ENCODE measurements at places on chromosomes 7 and 10.

GRCh38 chr10:11631890-11632587, 20.6 kb upstream of the USP6NL start:
- H3K27ac ChIP-seq = no peak overlapping the region
- H3K27me3 ChIP-seq = peaks cover 16% of the 10 kb centered on the region
- H3K4me3 ChIP-seq = peak overlapping the region; percentile 9
- H3K36me3 ChIP-seq = no peaks in the 10 kb centered on the region
- no peaks in the 10 kb centered on the region for H3K4me1 ChIP-seq

- no peak for DNase-seq
These were observed 154.8 kb downstream of the TNS3 start for GRCh38 chr7:47427051-47427643.

GRCh38 chr10:61076572-61077114, 132.7 kb upstream of the RHOBTB1 start:
- H3K4me3 ChIP-seq = no peak overlapping the region
- no peaks in the 10 kb centered on the region for H3K27me3 ChIP-seq
- no peak overlapping the region for H3K27ac ChIP-seq
- no peaks in the 10 kb centered on the region for H3K36me3 ChIP-seq
- no peaks in the 10 kb centered on the region for H3K4me1 ChIP-seq

GRCh38 chr7:12741951-12742575, 54.6 kb downstream of the ARL4A start:
- no peak for DNase-seq
- H3K4me1 ChIP-seq = peaks cover 12% of the 10 kb centered on the region
- H3K27ac ChIP-seq = no peak overlapping the region
- H3K27me3 ChIP-seq = no peaks in the 10 kb centered on the region

DNA sequence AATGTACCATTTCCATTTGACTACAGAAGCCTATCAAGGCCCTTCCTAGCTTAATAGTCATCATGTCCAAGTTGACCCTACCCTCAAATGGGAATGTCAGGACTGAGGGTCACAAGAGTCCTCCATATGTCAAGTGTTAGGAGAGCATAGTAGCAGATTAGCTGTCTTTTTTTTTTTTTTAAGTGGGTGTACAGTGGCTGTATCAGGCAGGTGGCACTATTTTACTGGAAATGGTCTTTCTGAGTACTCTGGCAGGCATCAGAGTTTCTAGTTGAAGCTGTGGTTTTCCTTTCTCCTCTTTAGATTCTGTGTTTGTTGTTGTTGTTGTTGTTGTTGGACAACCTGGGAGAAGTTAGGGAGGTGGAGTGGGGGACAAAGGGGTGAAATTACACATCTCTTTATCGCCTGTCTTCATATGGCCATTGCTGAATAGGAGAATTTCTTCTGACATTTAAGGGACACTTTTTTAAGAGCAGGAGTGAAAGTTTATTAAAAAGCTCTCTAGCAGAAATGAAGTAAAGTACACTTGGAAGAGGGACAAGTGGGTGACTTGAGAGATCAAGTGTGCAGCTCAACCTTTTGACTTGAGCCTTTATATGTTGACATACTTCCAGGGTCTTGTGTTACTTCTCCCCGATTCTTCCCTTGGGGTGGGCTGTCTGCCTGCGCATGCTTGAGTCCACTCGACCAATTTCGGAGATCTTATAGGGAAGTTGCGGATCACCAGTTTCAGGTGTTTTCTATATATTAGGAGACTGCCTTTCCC, 104.1 kb upstream of the FOXP2 start:
- H3K27ac ChIP-seq = no peak overlapping the region
- H3K36me3 ChIP-seq = no peaks in the 10 kb centered on the region
- H3K4me1 ChIP-seq = no peaks in the 10 kb centered on the region

DNA sequence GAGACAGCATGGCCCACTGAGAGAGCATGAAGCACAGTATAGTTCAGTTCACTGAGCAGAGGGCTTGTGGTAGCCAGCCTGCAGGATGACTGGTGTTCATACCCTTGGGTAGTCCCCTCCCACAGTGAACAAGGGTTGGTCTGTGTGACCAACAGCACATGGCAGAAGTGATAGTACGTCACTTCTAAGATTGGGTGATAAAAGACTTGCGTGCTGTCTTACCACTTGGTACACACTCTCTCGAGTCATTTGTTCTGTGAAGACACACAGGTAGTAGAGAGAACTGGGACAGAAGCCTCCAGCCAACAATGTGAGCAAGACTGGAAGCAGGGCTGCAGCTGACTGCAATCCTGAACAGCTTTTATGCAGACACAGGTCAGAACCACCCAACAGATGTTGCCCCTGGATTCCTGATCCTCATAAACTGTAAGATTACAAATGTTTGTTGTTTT, 14.6 kb downstream of the EPC1 start:
- H3K4me1 ChIP-seq = peaks cover 76% of the 10 kb centered on the region
- H3K27ac ChIP-seq = peak overlapping the region; percentile 28
- no peak overlapping the region for H3K4me3 ChIP-seq

GRCh38 chr10:33579996-33580395, 245.5 kb upstream of the NRP1 start:
- peaks cover 16% of the 10 kb centered on the region for H3K27me3 ChIP-seq
- H3K4me3 ChIP-seq = no peak overlapping the region
- H3K36me3 ChIP-seq = no peaks in the 10 kb centered on the region
- no peak overlapping the region for H3K27ac ChIP-seq
- peaks cover 10% of the 10 kb centered on the region for H3K4me1 ChIP-seq
- no peak for DNase-seq

GRCh38 chr10:48399551-48399950, 93.1 kb downstream of the MAPK8 start:
- H3K27me3 ChIP-seq = peaks cover 2% of the 10 kb centered on the region
- peak overlapping the region; percentile 38 for H3K4me3 ChIP-seq
- peak overlapping the region; percentile 74 for H3K27ac ChIP-seq
- DNase-seq = no peak
- peaks cover 42% of the 10 kb centered on the region for H3K4me1 ChIP-seq
- H3K36me3 ChIP-seq = peaks cover 1% of the 10 kb centered on the region

- H3K4me3 ChIP-seq = no peak overlapping the region
- H3K27ac ChIP-seq = no peak overlapping the region
- H3K4me1 ChIP-seq = peaks cover under 1% of the 10 kb centered on the region
- peaks cover 2% of the 10 kb centered on the region for H3K27me3 ChIP-seq
- DNase-seq = no peak
These were observed 386.7 kb upstream of the LRRN3 start for GRCh38 chr7:110704225-110704624.

DNA sequence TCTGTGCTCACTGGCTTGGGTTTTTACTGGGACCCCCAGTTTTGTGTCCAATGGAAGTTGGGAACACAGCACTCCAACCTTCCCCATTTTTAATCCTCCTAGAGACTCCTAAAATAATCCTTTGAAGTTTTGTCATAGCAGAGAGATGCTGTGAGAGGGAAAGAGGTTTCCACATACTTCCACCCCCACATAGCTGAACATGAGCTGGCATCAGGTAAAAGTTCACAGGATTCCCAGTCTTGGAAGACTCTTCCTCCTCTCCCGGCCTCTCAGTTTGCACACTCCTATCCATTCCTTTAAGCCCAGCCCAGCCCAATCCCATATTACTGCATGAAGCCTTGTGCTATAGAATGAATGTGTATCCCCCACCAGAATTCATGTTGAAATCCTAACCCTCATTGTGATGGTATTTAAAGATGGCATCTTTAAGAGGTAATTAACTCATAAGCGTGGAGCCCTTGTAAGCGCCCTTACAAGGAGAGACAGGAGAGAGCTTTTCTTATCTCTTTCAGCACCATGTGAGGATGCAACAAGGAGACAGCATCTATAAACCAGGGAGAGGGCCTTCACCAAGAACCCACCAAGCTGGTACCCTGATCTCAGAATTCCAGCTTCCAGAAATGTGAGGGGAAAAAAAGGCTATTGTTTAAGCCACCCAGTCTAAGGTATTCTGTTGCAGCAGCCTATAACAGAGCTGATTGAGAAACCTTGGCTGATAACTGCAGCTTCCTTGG, 22.4 kb downstream of the GRM8 start:
- H3K4me3 ChIP-seq = no peak overlapping the region
- no peaks in the 10 kb centered on the region for H3K36me3 ChIP-seq
- no peaks in the 10 kb centered on the region for H3K27me3 ChIP-seq
- no peaks in the 10 kb centered on the region for H3K4me1 ChIP-seq
- no peak overlapping the region for H3K27ac ChIP-seq

- H3K27ac ChIP-seq = no peak overlapping the region
- no peak overlapping the region for H3K4me3 ChIP-seq
- no peaks in the 10 kb centered on the region for H3K36me3 ChIP-seq
- DNase-seq = no peak
These were observed 39.2 kb upstream of the FEZF1 start for GRCh38 chr7:122343601-122344302.

- peaks cover 6% of the 10 kb centered on the region for H3K36me3 ChIP-seq
- no peak for DNase-seq
- no peak overlapping the region for H3K27ac ChIP-seq
- H3K27me3 ChIP-seq = peaks cover 5% of the 10 kb centered on the region
- H3K4me3 ChIP-seq = no peak overlapping the region
These were observed 98.2 kb downstream of the GLRX3 start for GRCh38 chr10:130234171-130234965.

GRCh38 chr7:43054052-43054722, 58.3 kb upstream of the HECW1 start:
- H3K27me3 ChIP-seq = peaks cover 25% of the 10 kb centered on the region
- H3K27ac ChIP-seq = no peak overlapping the region
- no peaks in the 10 kb centered on the region for H3K4me1 ChIP-seq
- 0 out of 2 replicates have a peak, but pooled peaks cover 7% of the 10 kb centered on the region for H3K36me3 ChIP-seq

DNA sequence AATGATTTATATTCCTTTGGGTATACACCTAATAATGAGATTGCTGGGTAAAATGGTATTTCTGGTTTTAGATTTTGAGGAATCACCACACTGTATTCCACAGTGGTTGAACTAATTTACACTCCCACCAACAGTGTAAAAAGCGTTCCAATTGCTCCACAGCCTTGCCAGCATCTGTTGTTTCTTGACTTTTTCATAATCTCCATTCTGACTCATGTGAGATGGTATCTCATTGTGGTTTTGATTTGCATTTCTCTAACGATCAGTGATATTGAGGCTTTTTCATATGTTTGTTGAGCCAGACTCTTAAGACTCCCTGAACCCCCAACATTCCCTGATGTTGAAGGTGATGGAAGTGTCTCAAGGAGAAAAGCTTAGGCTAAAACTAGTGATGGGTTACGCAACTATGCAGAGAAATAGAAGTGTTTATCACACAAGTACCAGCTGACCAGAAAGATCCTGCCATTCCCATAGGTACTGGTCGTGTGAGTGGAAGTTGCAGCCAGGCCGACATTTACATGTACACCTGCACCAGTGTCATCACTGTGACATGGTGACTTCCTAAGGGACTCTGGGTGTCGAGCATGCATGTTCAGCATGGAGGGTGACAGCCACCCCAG, 711.2 kb upstream of the NRP1 start:
- H3K4me1 ChIP-seq = peaks cover 13% of the 10 kb centered on the region
- DNase-seq = peak; percentile 47
- no peak overlapping the region for H3K27ac ChIP-seq
- H3K36me3 ChIP-seq = no peaks in the 10 kb centered on the region

GRCh38 chr7:112788778-112789343, 1.3 kb downstream of the TMEM168 start:
- no peak for DNase-seq
- peaks cover 1% of the 10 kb centered on the region for H3K27me3 ChIP-seq
- peak overlapping the region; percentile 97 for H3K4me3 ChIP-seq
- H3K27ac ChIP-seq = peak overlapping the region; percentile 93

DNA sequence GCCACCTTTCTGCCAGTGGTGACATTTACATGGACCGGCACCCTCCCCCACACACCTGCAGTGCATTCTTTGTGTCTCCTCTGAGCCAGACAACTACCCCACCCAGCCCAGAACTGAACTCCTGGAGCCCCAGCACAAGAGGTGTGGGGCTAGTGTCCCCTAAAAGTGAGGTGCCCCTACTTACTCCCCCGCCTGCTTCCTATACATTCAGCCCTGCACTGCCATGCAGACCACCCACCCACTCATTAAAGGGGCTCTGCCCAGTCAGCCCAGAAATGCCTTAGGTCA, 1.9 kb downstream of the SAP25 start:
- H3K4me3 ChIP-seq = no peak overlapping the region
- H3K4me1 ChIP-seq = peaks cover 12% of the 10 kb centered on the region
- H3K27ac ChIP-seq = no peak overlapping the region
- peaks cover 19% of the 10 kb centered on the region for H3K27me3 ChIP-seq

DNA sequence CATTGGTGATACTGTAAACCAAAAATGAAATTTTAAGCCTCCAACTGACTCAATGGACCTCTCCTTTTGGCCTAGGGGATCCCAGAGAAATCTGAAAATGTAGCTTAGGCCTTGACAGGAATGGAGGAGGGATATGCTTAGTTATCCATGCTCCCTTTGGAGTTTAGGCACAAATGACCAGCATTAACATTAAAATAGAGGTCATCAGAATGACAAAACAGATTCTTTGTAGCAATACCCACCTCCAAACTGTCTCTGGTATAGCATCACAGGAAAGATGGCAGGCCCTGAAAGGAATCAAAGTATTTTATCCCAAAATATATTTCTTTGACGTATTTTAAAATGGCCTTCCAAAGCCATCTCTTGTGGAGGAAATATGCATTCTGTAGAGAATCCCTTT, 39.1 kb upstream of the LRRN3 start:
- peaks cover 16% of the 10 kb centered on the region for H3K4me1 ChIP-seq
- no peak overlapping the region for H3K27ac ChIP-seq
- H3K27me3 ChIP-seq = no peaks in the 10 kb centered on the region
- no peaks in the 10 kb centered on the region for H3K36me3 ChIP-seq

DNA sequence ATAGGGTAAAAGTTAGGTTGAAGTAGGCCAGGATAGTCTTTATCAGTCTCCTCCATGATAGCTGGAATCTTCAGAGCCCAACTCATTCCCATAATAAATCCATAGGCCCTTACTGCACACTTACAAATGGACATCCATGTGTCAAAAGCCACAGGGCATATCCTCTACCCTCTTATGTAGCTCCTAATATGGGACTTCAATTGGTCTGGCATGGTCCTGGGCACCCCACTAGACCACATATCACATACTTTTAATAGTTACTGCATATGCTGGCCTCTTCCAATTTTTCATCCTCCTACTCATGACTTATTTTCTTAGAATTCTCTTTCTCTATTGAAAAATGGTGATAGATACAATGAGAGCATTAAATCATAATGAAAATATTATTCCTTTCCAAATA, 169.3 kb downstream of the MAGI2 start:
- peaks cover 98% of the 10 kb centered on the region for H3K4me1 ChIP-seq
- no peak overlapping the region for H3K4me3 ChIP-seq
- 0 out of 2 replicates have a peak, but pooled peaks cover 5% of the 10 kb centered on the region for H3K36me3 ChIP-seq
- no peak for DNase-seq

GRCh38 chr10:26624006-26624405, 73.5 kb upstream of the PDSS1 start:
- H3K4me3 ChIP-seq = no peak overlapping the region
- no peaks in the 10 kb centered on the region for H3K4me1 ChIP-seq
- DNase-seq = no peak
- H3K27ac ChIP-seq = no peak overlapping the region
- no peaks in the 10 kb centered on the region for H3K36me3 ChIP-seq

- DNase-seq = peak; percentile 13
- H3K27ac ChIP-seq = no peak overlapping the region
- H3K4me1 ChIP-seq = peaks cover 10% of the 10 kb centered on the region
These were observed 89.2 kb downstream of the RNLS start for GRCh38 chr10:88493691-88494483.

GRCh38 chr10:680146-680545, 9.3 kb downstream of the DIP2C start:
- peaks cover 77% of the 10 kb centered on the region for H3K4me1 ChIP-seq
- peaks cover 3% of the 10 kb centered on the region for H3K27me3 ChIP-seq
- H3K27ac ChIP-seq = peak overlapping the region; percentile 13
- H3K4me3 ChIP-seq = no peak overlapping the region
